Mesenchymal stem cell (in vitro differentiated cells and primary cell): ENCODE measurements at places on chromosomes 12 and 14.

DNA sequence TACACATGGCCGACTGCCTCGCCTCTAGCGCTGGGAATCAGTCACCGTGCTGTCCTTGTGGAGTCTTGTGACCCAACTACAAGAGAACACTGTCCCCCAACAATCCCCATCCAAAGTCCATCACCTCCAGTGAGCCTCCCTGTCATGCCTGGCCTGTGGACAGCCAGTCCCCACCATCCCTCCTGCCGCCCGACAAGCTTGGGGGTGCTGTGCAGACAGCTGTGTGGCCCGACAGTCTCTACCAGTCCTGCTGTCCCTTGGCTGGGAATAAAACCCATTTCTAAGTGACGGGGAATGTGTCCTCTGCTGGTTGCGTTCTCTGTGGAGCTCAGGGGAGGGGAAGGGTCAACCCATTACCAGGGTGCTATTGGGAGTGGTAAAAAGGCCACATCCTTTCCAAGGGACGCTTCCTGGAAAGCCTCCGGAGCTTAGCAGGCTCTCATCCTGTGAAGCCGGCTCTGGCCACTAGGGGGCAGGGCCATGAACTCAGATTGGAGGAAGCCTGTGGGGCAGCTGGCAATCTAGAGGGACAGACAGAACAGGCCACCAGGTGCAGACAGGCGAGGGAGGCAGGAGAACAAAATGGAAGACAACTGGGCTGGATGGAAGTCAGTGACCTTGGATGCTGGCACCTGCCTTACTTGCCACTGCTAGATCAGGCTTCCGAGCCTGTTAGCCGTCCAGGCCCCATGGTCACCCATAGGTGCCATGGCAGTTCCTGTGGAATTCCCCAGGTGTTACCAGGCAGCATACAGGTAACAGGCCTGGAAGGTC is 12.0 kb upstream of the BLTP3B start:
- H3K36me3 ChIP-seq: no peaks in the 10 kb centered on the region
- peaks cover 7% of the 10 kb centered on the region for H3K4me1 ChIP-seq
- H3K27ac ChIP-seq: no peak overlapping the region
- H3K4me3 ChIP-seq: no peak overlapping the region

- no peaks in the 10 kb centered on the region for H3K36me3 ChIP-seq
- DNase-seq: peak; percentile 21
- H3K27ac ChIP-seq: peak overlapping the region; percentile 45
- H3K4me1 ChIP-seq: peaks cover 6% of the 10 kb centered on the region
These were observed 18.9 kb upstream of the CFL2 start for GRCh38 chr14:34733245-34733644.

- H3K27me3 ChIP-seq: no peaks in the 10 kb centered on the region
- H3K27ac ChIP-seq: no peak overlapping the region
- H3K4me1 ChIP-seq: no peaks in the 10 kb centered on the region
- no peak for DNase-seq
- H3K36me3 ChIP-seq: peaks cover 44% of the 10 kb centered on the region
These were observed 70.7 kb downstream of the PPHLN1 start for GRCh38 chr12:42396473-42397259.

DNA sequence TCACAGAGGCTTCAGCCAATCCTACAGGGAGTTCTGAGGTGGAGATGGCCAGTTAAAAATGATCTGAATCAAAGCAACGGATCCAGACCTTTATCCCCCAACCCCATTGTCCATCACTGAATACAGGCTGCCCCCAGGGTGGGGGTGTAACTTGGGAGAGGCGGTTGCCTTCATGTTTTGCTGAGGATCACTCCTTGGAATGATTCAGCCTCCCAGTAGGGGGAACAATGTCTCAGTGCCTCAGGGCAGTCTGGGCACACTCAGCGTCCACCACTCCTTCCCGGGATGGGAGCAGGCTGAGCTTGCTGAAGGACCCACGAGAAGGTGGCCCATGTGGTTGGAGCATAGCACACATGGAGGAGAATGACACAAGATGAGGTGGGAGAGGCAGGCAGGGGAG is 60.2 kb downstream of the RFX4 start:
- no peaks in the 10 kb centered on the region for H3K27me3 ChIP-seq
- H3K4me3 ChIP-seq: no peak overlapping the region
- peaks cover 3% of the 10 kb centered on the region for H3K4me1 ChIP-seq
- no peak overlapping the region for H3K27ac ChIP-seq
- no peak for DNase-seq

DNA sequence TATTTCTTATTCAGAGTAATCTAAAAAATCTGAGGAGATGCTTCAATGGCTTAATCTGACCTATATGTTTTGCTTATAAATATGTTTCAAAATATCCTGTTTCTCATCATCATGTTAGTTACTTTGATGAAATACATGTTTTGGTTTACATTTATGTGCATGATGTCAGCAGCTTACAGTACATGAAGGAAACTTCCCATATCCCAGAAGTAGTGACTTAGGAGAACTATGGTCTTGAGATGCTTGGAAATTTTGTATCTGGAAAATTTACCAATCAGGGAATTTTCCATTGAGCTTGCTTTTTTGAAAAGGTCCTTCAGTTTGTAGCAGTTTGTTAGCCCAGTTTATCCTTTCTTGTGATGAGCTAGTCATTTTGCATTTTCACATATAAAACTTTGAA is 73.3 kb downstream of the RASSF8 start:
- no peaks in the 10 kb centered on the region for H3K36me3 ChIP-seq
- peak; percentile 50 for DNase-seq
- H3K4me1 ChIP-seq: peaks cover 5% of the 10 kb centered on the region
- H3K4me3 ChIP-seq: no peak overlapping the region

DNA sequence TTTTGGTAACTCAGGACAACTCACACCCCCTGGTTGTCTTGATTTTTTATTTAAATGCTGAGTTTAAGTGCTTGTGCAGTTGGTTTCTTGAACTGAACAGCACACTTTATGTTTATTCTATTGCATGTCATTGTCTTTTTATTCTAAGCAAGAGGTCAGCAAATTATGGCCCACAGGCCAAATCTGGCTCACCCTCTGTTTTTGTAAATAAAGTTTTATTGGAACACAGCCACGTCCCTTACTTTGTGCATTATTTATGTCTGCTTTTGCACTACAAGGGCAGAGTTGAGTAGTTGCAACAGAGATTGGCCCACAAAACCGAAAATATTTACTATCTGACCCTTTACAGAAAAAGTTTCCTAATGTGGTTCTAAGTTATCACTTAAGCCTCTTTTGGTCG is 52.3 kb downstream of the SUDS3 start:
- H3K4me1 ChIP-seq: no peaks in the 10 kb centered on the region
- H3K4me3 ChIP-seq: no peak overlapping the region

DNA sequence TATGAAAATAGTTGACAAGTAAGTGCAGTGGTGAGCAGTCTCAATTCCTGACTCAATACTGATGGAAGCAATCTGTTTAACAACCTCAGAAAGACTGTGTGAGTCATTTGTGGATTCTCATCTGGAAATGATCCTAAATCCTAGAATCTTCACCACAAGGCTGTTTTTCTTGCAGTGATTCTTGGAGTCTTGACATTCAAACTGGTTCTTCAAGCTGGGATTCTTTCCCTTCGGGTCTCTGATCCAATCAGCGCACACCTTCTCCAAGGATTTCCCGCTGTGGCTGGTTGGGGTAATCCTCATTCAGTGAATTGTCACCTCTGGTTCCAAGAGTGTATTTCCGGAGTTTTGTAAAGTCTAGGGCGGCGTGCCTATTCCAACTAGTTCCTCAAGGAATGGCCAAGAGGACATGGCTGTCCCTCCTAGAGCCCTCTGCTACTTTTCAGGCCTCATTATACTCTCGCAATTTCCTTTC is 37.7 kb upstream of the FOXJ2 start:
- H3K4me3 ChIP-seq: peak overlapping the region; percentile 66
- DNase-seq: peak; percentile 95
- H3K27ac ChIP-seq: peak overlapping the region; percentile 38
- H3K4me1 ChIP-seq: no peaks in the 10 kb centered on the region

DNA sequence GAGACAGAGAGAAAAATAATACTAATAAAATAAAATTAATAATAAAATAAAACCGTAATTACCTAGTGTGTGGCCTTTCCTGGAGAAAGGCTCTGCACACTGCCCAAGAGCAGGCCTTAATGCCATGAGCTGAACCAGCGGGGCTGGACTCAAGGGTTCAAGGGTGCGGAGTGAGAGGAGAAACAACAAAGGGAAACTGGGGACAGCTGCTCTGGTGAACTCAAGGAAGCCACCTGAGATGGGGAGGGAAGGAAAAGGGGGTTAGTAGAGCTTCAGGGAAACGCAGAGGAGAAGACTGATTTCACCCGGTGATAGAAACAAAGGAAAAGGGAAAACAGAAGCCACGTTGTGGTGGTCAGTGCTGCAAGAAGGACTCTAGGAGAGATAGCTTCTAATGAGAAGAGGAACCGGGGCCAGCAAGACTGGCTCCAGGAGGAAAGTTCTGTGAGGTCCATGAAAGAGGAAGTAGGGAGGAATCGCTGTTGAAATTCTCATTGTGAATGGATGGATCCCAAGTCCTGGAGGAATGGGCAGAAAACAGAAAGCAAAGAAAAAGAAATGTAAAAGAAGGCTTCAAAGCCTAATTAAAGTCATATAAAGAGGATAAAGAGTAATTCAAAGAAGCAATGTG is 48.3 kb upstream of the BCL2L14 start:
- H3K27me3 ChIP-seq: peaks cover 10% of the 10 kb centered on the region
- H3K4me1 ChIP-seq: no peaks in the 10 kb centered on the region
- H3K27ac ChIP-seq: no peak overlapping the region
- no peak for DNase-seq

- peaks cover 38% of the 10 kb centered on the region for H3K36me3 ChIP-seq
- no peak overlapping the region for H3K27ac ChIP-seq
- H3K4me3 ChIP-seq: no peak overlapping the region
- no peak for DNase-seq
These were observed 25.4 kb downstream of the CLSTN3 start for GRCh38 chr12:7155471-7156034.

GRCh38 chr12:79422060-79422812 is 268.5 kb downstream of the PAWR start:
- no peaks in the 10 kb centered on the region for H3K27me3 ChIP-seq
- H3K27ac ChIP-seq: peak overlapping the region; percentile 74
- H3K4me1 ChIP-seq: peaks cover 1% of the 10 kb centered on the region
- DNase-seq: no peak
- no peak overlapping the region for H3K4me3 ChIP-seq

DNA sequence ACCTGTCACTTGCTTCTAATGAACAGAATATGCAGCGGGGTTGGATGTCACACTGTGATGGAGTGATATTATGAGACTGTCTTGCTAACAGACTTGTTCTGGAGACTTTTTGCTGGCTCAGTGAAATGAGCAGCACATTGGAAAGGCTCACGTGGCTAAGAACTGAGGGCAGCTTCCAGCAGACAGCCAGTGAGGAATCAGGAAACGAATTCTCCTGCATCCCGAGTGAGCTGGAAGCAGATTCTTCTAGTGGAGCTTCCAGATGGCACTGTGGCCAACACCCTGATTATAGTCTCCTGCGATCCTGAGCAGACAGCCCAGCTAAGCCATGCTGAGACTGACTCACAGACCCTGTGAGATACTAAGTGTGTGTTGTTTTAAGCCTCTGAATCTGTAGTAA is 16.1 kb upstream of the TSPAN9 start:
- H3K4me3 ChIP-seq: no peak overlapping the region
- peaks cover 3% of the 10 kb centered on the region for H3K4me1 ChIP-seq
- no peak overlapping the region for H3K27ac ChIP-seq
- DNase-seq: peak; percentile 29

GRCh38 chr12:115426732-115427131 is 742.8 kb upstream of the TBX3 start:
- H3K27me3 ChIP-seq: no peaks in the 10 kb centered on the region
- H3K4me3 ChIP-seq: no peak overlapping the region
- H3K36me3 ChIP-seq: no peaks in the 10 kb centered on the region

GRCh38 chr12:132471011-132471857 is 18.7 kb upstream of the FBRSL1 start:
- peaks cover 2% of the 10 kb centered on the region for H3K4me1 ChIP-seq
- H3K27me3 ChIP-seq: peaks cover 4% of the 10 kb centered on the region
- H3K36me3 ChIP-seq: no peaks in the 10 kb centered on the region
- H3K4me3 ChIP-seq: no peak overlapping the region

GRCh38 chr14:24883576-24883975 is 166.4 kb downstream of the STXBP6 start:
- no peaks in the 10 kb centered on the region for H3K27me3 ChIP-seq
- no peak for DNase-seq
- no peak overlapping the region for H3K4me3 ChIP-seq
- H3K36me3 ChIP-seq: no peaks in the 10 kb centered on the region
- no peaks in the 10 kb centered on the region for H3K4me1 ChIP-seq

- no peak overlapping the region for H3K4me3 ChIP-seq
- no peaks in the 10 kb centered on the region for H3K36me3 ChIP-seq
- H3K27me3 ChIP-seq: no peaks in the 10 kb centered on the region
- no peak overlapping the region for H3K27ac ChIP-seq
- no peaks in the 10 kb centered on the region for H3K4me1 ChIP-seq
These were observed 210.2 kb upstream of the NPAS3 start for GRCh38 chr14:32728526-32728925.

DNA sequence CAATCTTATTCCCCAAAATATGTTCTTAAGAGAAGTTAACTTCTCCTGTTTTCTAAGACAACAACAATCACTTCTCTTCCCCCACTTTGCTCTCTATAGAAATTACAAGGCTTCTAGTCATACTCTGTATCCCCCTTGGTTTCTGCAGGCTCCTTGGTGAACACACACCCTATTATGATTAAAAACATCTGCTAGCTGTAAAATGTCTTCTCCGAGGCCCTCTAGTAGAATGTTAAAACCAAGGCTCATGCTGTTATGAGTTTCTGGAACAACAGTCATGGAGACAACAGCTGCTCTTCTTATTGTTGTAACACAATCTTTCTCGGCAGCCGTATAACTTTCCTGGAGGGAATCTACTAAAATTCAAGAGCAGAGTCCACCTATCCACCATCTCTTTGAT is 397.5 kb upstream of the CCDC196 start:
- H3K4me3 ChIP-seq: no peak overlapping the region
- H3K27me3 ChIP-seq: no peaks in the 10 kb centered on the region
- H3K27ac ChIP-seq: no peak overlapping the region
- DNase-seq: no peak
- no peaks in the 10 kb centered on the region for H3K36me3 ChIP-seq

- no peak overlapping the region for H3K4me3 ChIP-seq
- H3K27me3 ChIP-seq: no peaks in the 10 kb centered on the region
- H3K27ac ChIP-seq: peak overlapping the region; percentile 99
These were observed 192.6 kb upstream of the HMGA2 start for GRCh38 chr12:65631621-65632111.

GRCh38 chr12:9619411-9620179 is 11.9 kb upstream of the KLRB1 start:
- no peaks in the 10 kb centered on the region for H3K4me1 ChIP-seq
- no peak overlapping the region for H3K4me3 ChIP-seq
- no peaks in the 10 kb centered on the region for H3K36me3 ChIP-seq

- H3K27ac ChIP-seq: no peak overlapping the region
- H3K36me3 ChIP-seq: peaks cover 8% of the 10 kb centered on the region
- H3K4me1 ChIP-seq: no peaks in the 10 kb centered on the region
- no peak overlapping the region for H3K4me3 ChIP-seq
- no peak for DNase-seq
- H3K27me3 ChIP-seq: no peaks in the 10 kb centered on the region
These were observed 202.6 kb downstream of the FOXN3 start for GRCh38 chr14:89214221-89214965.
